ENCODE measurements at places on chromosomes 16 and 17.

- no peak for DNase-seq
These were observed 165.2 kb upstream of the CHMP6 start for GRCh38 chr17:80826346-80826954.

DNA sequence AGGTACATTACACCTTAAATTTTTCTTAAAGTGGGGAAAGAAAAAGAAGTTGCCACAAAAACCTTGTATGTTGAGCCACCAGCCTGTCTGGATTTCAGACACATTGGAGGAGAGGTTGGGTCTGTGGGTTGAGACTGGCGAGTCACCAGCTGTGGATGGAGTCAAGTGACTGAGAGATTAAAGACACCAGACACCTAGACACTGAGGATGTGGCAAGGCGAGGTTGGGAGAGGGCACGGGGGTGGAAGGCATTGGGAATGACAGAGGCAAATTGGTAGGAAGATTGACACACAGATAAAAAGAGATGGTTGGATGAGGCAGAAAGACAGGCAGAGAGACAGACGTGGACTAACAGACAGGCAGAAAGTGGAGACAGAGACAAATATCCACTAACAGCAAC lies 49.6 kb downstream of the KCNJ12 start:
- no peak for DNase-seq

GRCh38 chr17:29179232-29180033 lies 765 bp downstream of the MYO18A start:
- no peak for DNase-seq

DNA sequence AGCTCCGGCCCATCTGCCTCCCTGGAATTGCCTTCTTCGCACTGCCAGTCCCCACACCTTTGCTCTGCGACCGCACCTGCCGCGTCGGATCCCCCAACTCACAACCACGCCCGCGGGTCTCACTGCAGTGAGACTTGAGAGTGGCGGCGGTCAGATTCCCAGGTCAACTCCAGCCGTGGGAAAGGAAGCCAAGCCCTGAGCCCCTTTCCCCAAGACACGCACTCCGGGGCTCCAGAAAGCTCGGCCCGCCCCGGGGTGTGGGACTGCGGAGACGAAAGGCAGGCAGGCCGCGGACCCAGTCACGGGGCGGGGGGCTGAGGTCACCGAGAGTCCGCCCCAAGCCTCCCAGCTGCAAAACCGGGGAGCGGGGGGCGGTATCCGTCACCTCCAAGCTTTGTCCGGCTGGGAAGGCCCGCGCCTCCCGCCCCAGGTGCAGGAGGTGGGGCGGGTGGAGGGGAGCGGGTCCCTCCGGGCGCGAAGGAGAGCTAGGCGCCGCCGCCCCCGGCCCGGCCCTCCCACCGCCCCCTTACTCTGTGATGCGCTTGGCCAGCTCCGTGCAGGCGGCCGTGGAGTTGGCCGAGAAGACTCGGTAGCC lies 615 bp downstream of the PRPSAP1 start:
- DNase-seq: peak; percentile 4

- DNase-seq: peak; percentile 37
These were observed 45.8 kb downstream of the STAT3 start for GRCh38 chr17:42342242-42343008.

- no peak for DNase-seq
These were observed 227.3 kb downstream of the WWOX start for GRCh38 chr16:78326731-78327130.

GRCh38 chr17:13004336-13004735 lies 13.5 kb downstream of the ELAC2 start:
- no peak for DNase-seq

- DNase-seq: no peak
These were observed 218.0 kb downstream of the NTN1 start for GRCh38 chr17:9239246-9239792.
